Caki2 (cell line): ENCODE measurements at places on chromosomes 11 and 22.

- DNase-seq: no peak
These were observed 2.6 kb downstream of the NDUFV1 start for GRCh38 chr11:67609316-67609715.

DNA sequence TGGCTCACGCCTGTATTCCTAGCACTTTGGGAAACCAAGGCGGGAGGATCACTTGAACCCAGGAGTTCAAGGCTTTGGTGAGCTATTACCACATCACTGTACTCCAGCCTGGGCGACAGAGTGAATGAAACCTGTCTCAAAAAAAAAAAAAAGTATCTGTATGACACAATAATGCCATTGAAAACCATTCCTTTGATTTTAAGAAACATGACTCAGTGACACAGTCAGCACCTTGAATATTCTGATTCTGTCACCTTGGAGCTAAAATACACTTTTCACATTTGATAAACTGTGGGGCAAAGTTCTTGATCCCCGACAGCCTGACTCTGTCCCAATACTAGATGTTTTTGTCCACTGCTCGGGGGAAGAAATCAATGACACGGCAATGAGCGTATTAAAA, 16.7 kb upstream of the ELFN2 start:
- no peak for DNase-seq

DNA sequence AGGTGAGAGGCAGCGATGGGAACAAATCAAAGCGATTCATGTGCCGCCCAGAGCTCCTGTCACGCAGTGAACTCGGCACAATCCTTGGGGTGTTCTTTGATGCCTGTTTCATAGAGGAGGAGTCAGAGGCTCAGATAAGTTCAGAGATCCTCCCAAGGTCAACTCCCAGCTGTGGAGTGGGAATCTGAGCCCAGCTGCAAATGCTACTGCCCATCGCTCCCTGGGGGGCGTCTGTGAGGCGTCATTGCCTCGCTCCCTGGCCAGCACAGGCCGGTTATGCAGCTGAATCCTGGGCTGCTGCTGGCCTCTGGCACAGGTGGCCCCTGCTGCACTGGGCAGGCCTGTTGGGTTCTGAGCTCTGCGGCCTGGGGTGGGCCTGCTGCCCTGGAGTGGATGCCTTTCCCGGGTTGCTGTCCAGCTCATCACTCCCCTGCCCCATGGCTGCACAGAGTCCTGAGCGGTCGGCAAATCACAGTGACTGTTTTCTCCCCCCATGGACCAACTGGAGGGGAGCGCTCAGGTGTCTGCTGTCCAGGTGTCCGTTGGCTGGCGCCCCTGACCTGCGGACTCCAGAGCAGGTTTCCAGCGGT, 36.3 kb upstream of the SHISAL1 start:
- no peak for DNase-seq

GRCh38 chr22:19478901-19479354, at the start of gene UFD1:
Gene UFD1 (minus strand): TSS chr22:19479193. CDS start chr22:19479085, 108 bp downstream.
- DNase-seq: peak; percentile 91

- DNase-seq: peak; percentile 39
These were observed 21.2 kb downstream of the PLAAT3 start for GRCh38 chr11:63592975-63593395.

- DNase-seq: no peak
These were observed 62.0 kb upstream of the UCP3 start for GRCh38 chr11:74070723-74071492.
